ENCODE measurements at places on chromosomes 5 and 9. TPM values are rescaled to one million over a fixed set of nuclear protein-coding genes. Genes with fewer than 3 reads are reported as not detected.

DNA sequence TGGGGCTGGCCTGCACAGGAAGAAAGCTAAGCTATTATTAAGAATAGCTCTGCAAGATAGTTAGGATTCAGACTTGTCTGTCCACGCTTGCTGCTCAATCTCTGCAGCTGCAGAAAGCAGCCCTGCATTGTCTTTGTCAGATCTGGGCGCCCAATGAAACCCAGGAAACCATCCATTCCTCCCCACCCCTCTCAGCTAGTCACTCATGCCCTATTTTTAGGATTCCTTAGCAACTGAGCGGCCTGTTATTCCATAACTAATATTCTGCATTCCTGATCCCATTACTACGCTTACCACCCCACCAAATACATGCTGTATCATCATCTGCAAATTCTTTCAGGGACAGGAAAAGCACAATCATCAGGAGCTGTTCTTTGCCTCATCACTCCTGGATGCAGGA is 52.9 kb upstream of the APC start:
- no peaks in the 10 kb centered on the region for H3K36me3 ChIP-seq
- DNase-seq, result no peak
- no peak overlapping the region for H3K27ac ChIP-seq
- no peaks in the 10 kb centered on the region for H3K4me1 ChIP-seq
- no peaks in the 10 kb centered on the region for H3K27me3 ChIP-seq
- no peak overlapping the region for H3K4me3 ChIP-seq

GRCh38 chr9:134627417-134628353 is 13.9 kb upstream of the COL5A1 start:
- H3K36me3 ChIP-seq, result no peaks in the 10 kb centered on the region
- no peaks in the 10 kb centered on the region for H3K27me3 ChIP-seq
- H3K4me3 ChIP-seq, result no peak overlapping the region

Gene CER1
- total RNA-seq, result not detected

GRCh38 chr9:134895908-134896833 is 15.6 kb downstream of the FCN2 start:
- H3K36me3 ChIP-seq, result no peaks in the 10 kb centered on the region
- no peaks in the 10 kb centered on the region for H3K27me3 ChIP-seq
- H3K4me3 ChIP-seq, result no peak overlapping the region

Gene KLHL3
- 1.8 TPM for total RNA-seq

GRCh38 chr5:146111409-146111808 is 6.0 kb upstream of the PLAC8L1 start:
- no peaks in the 10 kb centered on the region for H3K4me1 ChIP-seq
- peak; percentile 16 for DNase-seq
- H3K4me3 ChIP-seq, result no peak overlapping the region
- H3K27ac ChIP-seq, result no peak overlapping the region
- H3K36me3 ChIP-seq, result peaks cover 8% of the 10 kb centered on the region

Gene PDE6A
- not detected for total RNA-seq

DNA sequence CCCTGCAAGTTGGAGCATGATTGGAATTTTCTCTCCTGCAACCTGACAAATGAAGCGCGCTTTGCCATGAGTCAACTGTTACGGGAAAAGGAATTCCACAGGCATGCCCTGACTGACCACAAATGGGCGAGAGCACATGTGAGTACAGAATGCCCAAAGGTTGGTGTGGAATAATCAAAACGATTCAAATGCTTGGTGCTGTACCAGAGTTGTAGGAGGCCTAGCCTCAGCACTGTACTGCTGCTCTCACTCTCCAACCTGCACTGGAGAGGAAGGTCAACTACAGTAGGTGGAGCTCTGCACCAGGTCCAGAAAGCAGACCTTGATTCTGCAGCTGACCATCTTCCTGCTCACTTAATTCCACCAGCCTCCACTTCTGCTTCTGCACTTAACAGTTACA is 406.9 kb upstream of the ACTBL2 start:
- no peak overlapping the region for H3K27ac ChIP-seq
- H3K36me3 ChIP-seq, result no peaks in the 10 kb centered on the region

DNA sequence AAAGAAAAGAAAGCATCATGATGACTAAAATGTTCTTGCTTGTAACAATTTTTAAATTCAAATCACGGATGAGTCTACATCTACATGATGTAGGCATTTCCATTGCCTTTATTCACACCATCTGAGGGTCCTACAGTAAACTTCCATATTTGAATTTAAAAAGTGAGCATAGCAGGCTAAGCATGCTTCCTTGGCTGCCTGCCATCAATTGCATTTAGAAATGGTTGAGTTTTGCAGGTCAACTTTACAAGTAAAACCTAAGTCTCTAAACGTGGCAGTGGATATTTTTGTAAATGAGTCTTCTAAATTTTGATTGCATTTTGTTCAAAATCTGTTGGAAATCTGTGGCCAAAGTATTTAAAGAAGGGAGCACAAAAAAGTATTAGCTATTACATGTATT is 136.5 kb upstream of the PTCH1 start:
- no peak overlapping the region for H3K27ac ChIP-seq
- DNase-seq, result no peak
- no peaks in the 10 kb centered on the region for H3K27me3 ChIP-seq
- H3K4me3 ChIP-seq, result no peak overlapping the region
- no peaks in the 10 kb centered on the region for H3K36me3 ChIP-seq

- DNase-seq, result no peak
- no peaks in the 10 kb centered on the region for H3K4me1 ChIP-seq
- H3K27me3 ChIP-seq, result no peaks in the 10 kb centered on the region
- H3K27ac ChIP-seq, result no peak overlapping the region
- no peaks in the 10 kb centered on the region for H3K36me3 ChIP-seq
- no peak overlapping the region for H3K4me3 ChIP-seq
Measured at GRCh38 chr9:5455181-5455580, 4.8 kb downstream of the CD274 start.

- no peaks in the 10 kb centered on the region for H3K36me3 ChIP-seq
- no peak for DNase-seq
- H3K27me3 ChIP-seq, result no peaks in the 10 kb centered on the region
- no peak overlapping the region for H3K27ac ChIP-seq
- no peak overlapping the region for H3K4me3 ChIP-seq
Measured at GRCh38 chr5:158951436-158952247, 148.1 kb downstream of the EBF1 start.

Gene WDR38
- 0.13 TPM for total RNA-seq

Gene LIFR
- total RNA-seq, result 24.0 TPM

- no peak for DNase-seq
- no peaks in the 10 kb centered on the region for H3K27me3 ChIP-seq
- no peak overlapping the region for H3K4me3 ChIP-seq
- no peak overlapping the region for H3K27ac ChIP-seq
- H3K36me3 ChIP-seq, result no peaks in the 10 kb centered on the region
- no peaks in the 10 kb centered on the region for H3K4me1 ChIP-seq
Measured at GRCh38 chr9:114906922-114907571, 23.3 kb downstream of the TNFSF8 start.

GRCh38 chr5:136090319-136090718 is 42.3 kb upstream of the SMAD5 start:
- H3K4me1 ChIP-seq, result peaks cover 19% of the 10 kb centered on the region
- no peaks in the 10 kb centered on the region for H3K36me3 ChIP-seq
- no peak overlapping the region for H3K4me3 ChIP-seq
- H3K27ac ChIP-seq, result no peak overlapping the region
- no peak for DNase-seq
- H3K27me3 ChIP-seq, result no peaks in the 10 kb centered on the region

GRCh38 chr9:94610181-94610606 is 16.6 kb upstream of the FBP2 start:
- H3K4me1 ChIP-seq, result peaks cover 35% of the 10 kb centered on the region
- no peak overlapping the region for H3K27ac ChIP-seq
- H3K27me3 ChIP-seq, result no peaks in the 10 kb centered on the region
- no peak overlapping the region for H3K4me3 ChIP-seq
- no peaks in the 10 kb centered on the region for H3K36me3 ChIP-seq
- no peak for DNase-seq

Gene MSX2
- 0.32 TPM for total RNA-seq

GRCh38 chr9:96163161-96163560 is 138.8 kb downstream of the HSD17B3 start:
- no peak for DNase-seq
- H3K4me1 ChIP-seq, result no peaks in the 10 kb centered on the region
- no peak overlapping the region for H3K27ac ChIP-seq
- H3K27me3 ChIP-seq, result no peaks in the 10 kb centered on the region
- no peaks in the 10 kb centered on the region for H3K36me3 ChIP-seq
- no peak overlapping the region for H3K4me3 ChIP-seq

DNA sequence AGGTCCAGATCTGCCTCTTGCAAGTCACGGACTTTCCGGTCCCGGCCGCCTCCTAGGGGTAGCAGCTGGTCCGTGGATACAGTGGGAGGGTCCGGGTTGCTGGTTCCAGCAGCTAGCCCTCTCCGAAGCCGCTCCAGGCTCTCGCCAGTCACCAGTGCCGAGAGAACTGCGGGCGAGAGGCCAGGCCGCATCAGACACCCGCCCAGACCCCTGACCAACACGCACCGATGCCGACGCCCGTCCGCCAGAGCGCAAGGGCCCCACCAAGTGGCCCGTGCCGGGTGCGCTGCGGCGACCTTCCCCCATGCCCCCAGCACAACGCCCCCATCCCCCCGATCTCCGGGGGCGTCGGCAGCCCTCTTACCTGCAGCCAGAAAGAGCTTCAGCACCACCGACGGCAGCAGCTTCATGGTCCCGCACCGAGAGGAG is 470 bp downstream of the HBEGF start:
- peak; percentile 79 for DNase-seq
- H3K27ac ChIP-seq, result peak overlapping the region; percentile 69
- H3K4me1 ChIP-seq, result peaks cover 18% of the 10 kb centered on the region
- H3K27me3 ChIP-seq, result no peaks in the 10 kb centered on the region

All from pancreas (tissue), 10 donors.